ENCODE measurements at places on chromosomes 12 and 14.
A peak's percentile ranks its signal among the peaks of the same experiment; 100 is the strongest.

DNA sequence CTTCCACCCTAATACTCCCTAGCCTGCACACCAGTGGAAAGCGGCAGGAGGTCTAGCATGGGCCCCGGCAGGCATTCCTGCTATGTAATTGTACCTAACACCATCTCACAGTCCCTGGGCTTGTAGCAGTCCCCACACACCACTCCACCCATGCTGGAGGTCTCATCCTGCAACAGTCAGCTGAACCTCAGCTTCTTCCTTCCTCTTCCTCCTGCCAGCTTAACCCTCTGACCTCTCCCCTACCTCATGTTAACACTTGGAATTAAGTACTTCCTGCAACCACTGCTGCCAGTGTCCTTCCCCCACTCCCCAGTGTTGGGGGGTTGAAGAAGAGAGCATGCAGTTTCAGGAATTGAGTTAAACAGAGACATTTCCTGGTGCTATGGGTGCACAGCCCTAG lies 7.6 kb downstream of the ADCY4 start:
- DNase-seq = no peak

DNA sequence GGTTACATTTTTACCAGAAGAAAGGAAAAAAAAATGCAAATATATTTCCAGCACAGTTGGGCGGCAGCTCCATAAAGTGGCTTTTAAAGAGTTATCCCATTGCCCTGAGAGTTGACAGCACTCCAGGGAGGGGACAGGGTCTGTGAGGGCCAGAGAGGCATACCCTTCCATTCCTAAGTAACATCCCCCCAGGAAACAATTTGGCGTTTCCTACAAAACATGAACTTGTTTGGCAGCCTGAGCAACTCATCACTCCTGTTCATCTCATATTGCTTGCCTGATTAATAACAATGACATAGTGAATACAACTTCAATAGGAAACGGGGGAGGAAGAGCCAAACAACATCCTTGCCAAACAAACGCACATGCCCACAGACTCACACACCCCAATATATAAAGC lies 23.3 kb downstream of the TC2N start:
- DNase-seq = no peak

DNA sequence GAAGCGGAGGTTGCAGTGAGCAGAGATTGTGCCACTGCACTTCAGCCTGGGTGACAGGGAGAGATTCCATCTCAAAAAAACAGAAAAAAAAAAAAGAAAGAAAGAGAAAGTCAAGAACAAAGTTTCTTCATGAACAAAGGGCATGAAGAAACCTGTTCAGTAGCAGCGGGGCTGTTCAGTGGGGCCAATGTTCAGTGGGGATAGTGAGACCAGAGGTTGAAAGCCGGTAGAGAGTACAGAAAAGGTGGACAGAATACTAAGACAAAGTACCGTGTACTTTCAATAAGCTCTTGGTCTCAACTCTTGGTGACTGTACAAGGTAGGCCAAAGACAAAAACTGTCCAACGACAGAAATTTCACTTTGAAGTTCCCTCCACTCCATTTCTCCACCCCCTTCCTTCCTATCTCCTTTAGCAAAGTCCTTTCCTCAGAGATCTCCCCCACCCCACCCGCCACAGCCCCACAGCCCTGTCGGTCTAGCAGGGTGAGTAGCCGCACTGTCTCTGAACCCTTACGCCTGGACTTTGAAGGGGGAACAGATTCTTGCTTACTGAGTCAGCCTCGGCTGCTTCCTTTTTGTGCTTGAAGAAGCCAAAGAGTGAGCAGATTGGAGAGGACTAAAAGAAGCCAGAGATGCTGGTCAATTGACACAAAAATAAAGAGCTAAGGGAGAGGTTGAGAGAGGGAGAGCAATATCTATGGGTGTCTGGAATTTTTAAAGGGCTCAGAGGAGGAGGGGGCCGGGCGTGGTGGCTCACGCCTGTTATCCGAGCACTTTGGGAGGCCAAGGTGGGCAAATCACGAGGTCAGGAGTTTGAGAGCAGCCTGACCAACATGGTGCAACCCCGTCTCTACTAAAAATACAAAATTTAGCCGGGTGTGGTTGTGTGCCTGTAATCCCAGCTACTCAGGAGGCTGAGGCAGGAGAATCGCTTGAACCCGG lies 44.2 kb upstream of the FOS start:
- no peak for DNase-seq

DNA sequence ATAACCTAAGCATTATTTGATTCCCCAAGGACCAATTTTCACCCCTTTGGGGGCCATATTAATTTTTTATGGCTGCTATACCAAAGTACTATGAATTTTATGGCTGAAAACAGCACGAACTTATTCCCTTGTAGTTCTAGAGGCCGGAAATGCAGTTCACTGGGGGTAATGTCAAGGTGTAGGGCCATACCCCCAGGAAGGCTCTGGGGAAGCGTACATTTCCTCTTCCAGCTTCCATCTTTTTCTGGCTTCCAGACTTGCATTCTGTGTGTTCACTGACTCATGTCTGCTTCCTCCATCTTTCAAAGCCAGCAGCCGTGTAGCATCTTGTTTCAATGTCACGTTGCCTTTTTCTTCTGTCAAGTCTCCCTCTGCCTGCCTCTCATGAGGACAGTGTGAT lies 133.5 kb downstream of the BICD1 start:
- DNase-seq = no peak

DNA sequence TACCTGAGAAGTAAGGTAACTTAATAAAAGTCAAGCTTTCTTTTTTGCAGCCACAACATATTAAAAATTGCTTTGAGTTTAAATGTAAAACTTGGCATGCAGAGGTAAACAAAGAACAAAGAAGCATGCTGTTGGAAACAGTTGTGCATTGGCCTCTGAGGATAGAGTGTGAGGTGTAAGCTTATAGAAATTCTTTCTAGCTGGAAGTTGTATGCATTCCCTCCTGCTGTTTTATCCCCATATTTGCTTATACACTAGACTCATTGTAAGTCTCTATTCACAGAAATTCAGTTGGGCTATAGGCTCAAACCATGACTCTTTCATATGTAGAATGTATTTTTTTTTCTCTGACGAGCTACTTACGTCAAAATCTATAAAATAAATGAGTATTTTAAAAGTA lies 316.3 kb downstream of the SLC6A15 start:
- no peak for DNase-seq

- DNase-seq = no peak
These were observed 29.4 kb upstream of the PLD4 start for GRCh38 chr14:104895207-104895785.

- no peak for DNase-seq
These were observed 1883.7 kb upstream of the FLRT2 start for GRCh38 chr14:83646228-83646627.

- no peak for DNase-seq
These were observed 219.3 kb downstream of the RMST start for GRCh38 chr12:97681612-97682504.

- DNase-seq = peak; percentile 82
These were observed 1.2 kb upstream of the RAN start for GRCh38 chr12:130870442-130871285.

- DNase-seq = no peak
These were observed 53.8 kb upstream of the NPFF start for GRCh38 chr12:53560912-53561589.

GRCh38 chr14:42911642-42912041 lies 1305.0 kb downstream of the LRFN5 start:
- no peak for DNase-seq

DNA sequence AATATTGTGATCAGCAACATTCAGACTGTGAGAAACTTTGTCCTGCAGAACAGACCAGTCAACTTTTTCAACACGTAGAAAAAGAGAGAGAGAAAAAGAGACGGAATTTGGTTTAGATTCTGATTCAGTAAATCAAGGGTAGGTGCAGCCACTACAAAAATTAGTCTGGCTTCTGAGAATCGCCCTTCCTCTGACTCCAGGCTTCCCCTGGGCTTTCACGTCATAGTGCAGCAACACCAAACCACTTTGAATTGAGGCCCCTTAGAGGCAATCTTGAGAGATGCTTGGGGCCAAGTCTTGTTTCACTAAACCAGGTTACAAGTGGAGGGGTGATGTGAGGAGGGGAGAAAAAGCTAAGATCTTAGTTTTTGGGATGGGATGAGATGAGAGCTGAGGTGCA lies 37.5 kb upstream of the PTGR2 start:
- DNase-seq = peak; percentile 78

GRCh38 chr14:66398437-66398836 lies 87.7 kb upstream of the CCDC196 start:
- no peak for DNase-seq

GRCh38 chr14:64391113-64391725 lies 3.1 kb downstream of the MTHFD1 start:
- DNase-seq = no peak

DNA sequence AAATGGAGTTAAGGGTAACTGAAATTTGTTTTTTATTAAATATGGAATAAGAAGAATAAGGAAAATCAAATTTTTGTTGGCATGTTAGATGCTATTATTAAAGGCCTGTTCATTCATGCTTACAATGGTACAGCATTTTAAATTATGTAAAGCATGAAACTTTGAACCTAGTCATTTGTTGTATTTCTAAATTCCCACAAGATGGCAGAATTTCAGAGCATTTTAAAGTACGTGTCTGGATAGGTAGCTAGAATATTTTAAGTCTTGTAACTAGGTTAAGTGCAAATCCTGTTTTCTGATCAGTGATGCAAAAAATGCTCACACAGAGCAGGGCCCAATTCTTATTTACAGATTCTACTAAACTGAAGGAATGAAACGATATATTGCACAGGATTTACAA lies 585.6 kb upstream of the MIS18BP1 start:
- no peak for DNase-seq

DNA sequence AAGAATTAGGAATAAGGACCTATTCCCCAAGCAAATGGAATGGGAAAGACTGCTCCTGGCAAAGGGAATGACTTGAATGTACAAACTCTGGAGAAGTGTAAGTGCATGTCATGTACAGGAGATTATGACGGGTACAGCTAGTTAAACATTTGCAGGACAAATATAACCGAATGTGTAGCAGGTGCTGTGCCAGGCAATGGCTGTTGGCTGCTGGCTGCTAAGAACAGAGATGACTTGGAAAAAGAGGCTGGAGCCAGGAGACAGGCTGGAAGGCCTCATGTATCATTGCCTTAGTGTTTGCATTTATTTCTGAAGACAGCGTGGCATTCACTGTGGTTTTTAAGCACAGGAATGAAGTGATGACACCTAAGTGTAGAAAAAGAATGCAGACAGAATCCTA lies 136.8 kb downstream of the TTC8 start:
- DNase-seq = no peak

DNA sequence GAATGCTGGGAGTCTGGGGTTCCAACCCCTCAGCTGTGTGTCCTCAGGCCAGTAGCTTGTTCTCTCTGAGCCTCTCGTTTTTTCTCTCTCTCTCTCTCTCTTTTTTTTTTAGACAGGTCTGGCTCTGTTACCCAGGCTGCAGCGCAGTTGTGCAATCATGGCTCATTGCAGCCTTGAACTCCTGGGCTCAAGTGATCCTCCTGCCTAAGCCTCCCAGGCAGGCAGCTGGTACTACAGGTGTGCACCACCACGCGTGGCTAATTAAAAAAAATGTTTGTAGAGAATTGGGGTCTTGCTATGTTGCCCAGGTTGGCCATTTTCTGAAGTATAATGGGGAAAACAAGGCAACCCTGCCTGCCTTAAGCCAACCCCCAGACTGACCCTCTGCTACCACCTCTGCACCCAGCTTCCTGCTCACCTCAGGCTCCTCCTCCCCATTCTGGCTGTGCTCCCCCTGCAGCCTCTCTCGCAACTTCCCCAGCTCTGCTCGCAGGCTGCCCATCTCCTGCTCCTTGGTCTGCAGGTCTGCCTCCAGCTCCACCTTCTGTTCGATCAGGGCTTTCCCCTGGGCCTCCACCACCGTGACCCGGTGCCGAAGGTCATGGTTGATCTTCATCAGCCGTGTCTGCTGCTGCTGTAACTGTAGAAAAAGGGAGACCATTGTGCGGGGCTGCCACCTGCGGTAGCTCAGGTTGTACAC lies 35.2 kb downstream of the RILPL1 start:
- no peak for DNase-seq

DNA sequence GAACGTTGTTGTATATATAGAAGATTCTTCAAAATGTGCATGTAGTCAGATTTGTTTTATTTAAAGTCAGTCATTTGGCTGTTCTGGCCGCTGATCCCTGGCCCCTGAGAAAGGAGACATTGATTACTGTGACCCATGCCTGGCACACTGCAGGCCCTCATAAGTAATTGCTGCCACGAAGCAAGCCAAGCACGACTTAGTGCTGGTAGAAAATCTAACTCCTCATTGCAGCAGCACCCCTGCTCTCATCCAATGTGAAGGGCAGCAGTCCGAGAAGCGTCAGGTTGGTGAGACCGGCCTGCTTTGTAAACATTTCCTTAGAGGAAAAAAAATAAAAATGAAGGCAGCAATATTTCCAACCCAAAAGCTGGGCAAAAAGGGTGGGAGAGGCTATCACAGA lies 22.8 kb upstream of the TMTC2 start:
- DNase-seq = no peak

DNA sequence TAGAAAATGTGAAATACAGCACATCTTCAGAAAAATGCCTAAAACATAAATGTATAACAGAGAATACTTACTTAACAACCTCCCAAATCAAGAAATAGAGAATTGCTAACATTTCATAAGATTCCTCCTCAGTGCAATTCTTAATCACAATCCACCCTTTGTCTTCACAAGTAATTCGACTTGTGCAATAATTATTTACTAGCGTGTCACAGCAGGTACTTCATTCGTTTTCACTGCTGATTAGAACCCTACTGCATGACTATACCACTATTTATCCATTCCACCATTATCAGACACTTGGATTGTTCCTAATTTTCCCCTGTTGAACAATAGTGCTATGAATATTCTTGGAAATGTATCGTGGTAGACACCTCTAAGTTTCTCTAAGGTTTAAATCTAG lies 64.9 kb upstream of the BBS10 start:
- DNase-seq = no peak
